Activated T-cell treated with anti-CD3 and anti-CD28 coated beads for 48 hours (primary cell): ENCODE measurements at places on chromosomes 13 and 19.
A peak's percentile ranks its signal among the peaks of the same experiment; 100 is the strongest.

DNA sequence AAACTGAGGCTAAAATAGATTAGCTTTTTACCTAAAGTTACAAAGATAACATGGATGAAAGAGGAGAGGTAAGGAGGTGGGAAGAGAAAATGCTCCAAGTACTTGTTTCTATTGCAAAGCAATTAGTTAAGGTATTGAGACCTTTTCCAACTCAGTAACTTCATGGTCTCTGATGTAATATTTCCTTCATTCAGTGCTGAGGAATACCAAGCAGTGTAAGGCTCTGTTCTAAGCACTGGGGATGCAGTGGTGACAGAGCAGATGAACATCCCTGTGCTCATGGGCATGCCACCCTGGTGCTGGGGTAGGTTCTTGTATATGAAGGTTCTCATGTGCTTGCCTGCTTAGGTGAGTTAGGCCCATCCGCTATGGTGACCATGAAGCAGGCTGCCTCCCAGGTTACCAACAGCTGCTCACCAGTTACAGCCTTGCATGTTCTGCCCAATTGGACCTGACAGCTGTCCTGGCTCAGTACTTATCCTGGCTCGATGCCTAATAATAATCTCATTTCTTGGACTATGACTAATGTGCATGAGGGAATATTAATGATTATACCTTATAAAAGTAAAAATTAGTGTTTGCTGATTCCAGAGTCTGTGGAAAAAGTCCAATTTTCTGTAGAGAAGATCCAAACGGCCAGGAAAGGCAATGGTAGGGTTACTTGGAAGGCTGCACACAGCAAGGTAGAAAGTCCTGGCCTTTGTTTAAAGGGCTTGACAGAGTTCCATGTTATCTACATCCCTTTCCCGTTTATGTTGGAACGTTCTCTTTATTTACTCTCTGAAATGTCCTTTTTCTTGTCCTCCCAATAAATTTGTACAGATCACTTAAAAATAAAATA is 48.3 kb downstream of the LATS2 start:
- DNase-seq: no peak

GRCh38 chr13:23593148-23593547 is 22.9 kb downstream of the TNFRSF19 start:
- DNase-seq: no peak

DNA sequence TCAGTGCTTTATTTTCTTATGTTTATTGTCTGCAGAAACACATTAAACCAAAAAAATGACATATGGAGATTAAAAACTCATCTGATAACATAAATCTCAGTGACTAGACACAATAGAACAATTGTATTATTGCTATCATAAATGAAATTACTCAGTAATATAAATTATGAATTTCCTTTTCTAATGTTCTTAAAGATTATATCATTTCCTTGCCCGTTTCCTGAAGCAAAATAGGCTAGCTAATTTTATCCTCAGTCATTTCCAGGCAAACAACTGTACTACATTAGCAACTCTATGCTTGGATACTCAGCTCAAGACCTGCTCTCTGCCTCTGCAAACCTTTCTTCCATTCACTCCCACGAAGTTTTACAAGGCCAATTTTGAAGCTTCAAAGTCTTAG is 61.2 kb downstream of the RFC3 start:
- no peak for DNase-seq

GRCh38 chr13:33006638-33007037 is 9.6 kb upstream of the KL start:
- DNase-seq: no peak

DNA sequence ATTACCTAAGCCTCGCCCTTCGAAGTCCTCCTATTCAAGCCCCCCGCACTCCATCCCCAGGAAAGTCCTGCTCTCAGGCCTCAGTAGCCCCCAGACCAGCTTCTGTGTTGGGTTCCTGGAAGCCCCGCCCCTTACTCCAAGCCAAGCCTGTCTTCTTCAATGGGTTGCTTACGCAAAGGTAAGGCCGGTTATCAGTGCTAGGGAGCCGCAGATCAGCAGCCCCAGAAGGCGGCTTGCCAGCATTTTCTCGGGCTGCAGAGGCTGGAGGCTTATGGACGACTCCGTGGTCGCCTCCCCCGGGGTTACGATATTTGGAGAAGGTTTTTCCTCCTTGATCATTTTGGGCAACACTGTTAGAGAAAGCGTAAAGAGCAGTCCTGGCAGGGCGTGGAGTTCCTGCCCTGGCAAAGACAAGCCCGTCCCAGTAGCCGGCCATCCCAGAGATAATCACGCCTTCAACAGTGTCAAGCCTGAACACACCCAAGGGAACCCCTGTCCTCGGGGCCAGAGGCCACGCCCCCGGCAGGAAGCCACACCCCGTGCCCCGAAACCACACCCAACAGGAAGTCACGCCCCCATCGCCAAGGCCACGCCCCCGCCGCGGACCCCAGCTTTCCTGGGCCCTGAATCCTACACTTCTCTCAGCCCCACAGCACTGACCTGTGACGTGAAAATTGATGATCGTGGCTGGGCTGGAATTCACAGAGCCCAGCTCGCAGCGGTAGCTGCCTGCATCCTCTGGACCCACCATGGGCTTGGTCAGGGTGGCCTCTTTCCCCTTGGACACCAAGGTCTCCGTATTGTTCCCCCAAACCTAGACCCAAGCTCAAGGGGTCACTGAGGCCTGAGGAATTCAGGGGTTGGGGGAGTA is 954 bp upstream of the RASIP1 start:
- no peak for DNase-seq

- no peak for DNase-seq
Observed at GRCh38 chr19:29690842-29691241, 24.2 kb downstream of the C19orf12 start.

- DNase-seq: peak; percentile 65
Observed at GRCh38 chr19:48510421-48511268, 990 bp downstream of the LMTK3 start.

DNA sequence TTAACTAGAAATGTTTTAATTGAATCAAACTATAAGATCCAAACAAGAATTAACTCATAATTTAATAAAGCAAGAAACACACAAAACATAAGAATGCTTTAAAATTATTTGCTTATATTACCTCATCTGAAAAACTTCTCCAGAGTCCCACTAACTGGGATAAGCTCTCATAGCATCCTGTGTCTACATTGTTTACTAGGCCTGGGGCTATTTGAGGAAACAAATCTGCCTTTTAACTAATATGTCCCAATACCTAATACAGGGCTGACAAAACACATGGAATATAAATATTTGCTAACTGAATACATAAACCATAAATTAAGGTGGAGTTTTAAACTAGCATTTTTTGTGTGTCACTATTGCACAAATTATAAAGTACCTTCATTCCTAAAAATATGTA is 1399.8 kb upstream of the SLC10A2 start:
- no peak for DNase-seq

DNA sequence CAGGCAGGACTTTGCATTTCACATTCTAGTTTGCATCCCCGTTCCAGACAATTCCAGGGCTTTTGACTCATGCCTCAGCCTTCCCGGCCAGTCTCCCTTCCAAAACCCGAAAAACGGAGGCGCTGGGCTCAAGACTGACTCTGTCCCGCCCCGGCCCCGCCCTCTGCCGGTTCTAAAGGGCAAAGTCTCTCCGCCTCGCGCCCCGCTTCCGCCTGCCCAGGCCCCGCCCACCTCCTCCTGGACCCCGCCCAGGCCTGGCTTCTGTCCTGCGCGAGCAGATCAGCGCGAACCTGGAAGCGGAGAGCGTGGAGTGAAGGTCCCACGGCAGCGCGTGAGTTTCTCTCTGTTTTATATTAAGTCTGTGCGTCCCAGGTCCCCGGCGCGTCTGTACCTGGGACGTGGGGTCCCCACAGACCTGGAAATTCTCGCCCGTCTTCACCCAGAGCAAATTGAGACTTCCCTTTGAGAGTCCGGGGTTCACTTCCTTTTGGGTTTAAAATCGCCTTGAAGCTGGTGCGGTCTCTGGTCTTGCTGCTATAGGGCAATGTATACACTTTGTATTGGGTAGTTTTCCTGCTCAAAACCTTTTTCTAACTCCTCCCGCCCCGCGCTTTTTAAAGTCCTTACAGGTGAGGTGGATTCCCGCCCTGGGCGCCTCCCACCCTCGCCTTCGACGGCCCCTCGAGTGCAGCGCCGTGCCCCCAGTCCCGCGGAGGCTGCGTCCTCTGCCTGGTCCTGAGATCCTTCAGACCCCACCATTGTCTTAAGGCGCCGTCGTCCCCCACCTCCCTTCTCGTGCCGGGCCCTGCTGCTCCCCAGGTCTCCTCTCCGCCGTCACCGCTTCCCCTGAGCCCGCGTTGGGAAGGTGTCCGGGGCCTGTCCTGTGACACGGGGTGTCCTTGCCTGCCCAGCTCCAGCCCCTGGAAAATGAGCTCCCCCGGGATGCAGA is 31.2 kb downstream of the ZNF701 start:
- peak; percentile 91 for DNase-seq

DNA sequence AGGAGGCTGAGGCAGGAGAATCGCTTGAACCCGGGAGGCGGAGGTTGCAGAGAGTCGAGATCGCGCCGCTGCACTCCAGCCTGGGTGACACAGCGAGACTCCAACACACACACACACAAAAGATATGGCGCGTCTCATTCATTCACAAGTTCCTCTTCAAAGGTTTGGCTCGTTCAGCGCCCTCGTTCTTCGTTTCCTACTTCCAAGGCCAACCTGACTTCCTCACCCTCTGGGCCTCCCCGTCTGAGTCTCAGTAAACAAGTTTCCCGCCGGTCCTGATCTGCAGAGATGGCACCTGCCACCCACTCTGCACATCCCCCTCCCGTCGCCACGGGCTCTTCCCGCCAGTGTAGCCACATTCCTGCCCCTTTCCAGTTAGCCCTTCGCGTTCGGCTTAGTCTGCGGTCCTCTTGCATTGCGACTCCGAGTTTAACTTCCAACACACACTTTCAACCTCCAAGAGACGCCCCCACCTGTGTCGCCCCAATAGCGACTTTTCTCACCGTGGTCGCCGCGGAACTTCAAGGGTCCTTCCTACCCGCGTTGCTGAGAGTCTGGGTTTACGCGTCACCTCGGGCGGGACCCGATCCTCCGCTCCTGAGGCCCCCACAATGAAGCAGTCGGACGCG is 1.3 kb upstream of the BSG start:
- no peak for DNase-seq

DNA sequence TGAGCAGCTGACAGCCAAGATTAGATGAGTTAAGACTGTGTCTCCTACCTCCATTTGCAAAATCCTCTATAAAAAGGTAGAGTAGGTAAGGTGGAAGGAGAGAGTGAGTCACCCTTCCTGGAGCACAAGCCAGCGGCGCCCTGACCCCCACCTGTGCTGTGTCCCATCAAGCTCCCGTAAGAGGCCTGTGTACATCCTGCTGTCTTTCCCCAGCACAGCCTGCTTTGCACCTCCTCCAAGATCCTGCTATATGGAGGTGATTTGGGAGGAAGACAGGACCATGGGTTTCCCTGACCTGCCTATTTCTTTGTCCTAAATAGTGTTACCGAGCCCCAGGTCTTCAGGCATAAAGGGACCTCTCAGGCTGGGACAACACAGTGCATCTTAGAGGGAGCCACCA is 62.3 kb upstream of the UQCRFS1 start:
- DNase-seq: no peak

GRCh38 chr13:99320693-99321481 is 13.7 kb upstream of the GPR183 start:
- DNase-seq: no peak

DNA sequence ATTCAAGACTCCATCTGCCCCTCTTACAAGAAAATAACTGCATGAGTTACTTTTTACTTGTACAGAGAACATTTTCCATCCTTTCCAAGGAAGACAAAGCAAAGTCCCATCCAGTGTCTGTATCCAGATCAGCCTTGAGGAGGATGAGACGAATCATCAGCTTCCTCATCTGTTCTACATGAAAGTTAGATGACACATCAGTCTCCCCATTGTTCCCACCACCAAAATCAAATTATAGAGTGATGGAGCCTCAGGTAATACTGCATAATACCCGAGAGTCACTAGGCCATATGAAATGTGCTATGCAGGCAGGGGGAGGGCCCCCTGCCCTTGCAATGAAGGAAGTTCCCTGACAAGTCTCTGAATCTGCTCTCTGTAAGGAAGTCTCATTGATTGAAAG is 1244.6 kb upstream of the SLC10A2 start:
- DNase-seq: no peak

GRCh38 chr19:7909471-7910067 is 5.1 kb upstream of the TGFBR3L start:
- no peak for DNase-seq

DNA sequence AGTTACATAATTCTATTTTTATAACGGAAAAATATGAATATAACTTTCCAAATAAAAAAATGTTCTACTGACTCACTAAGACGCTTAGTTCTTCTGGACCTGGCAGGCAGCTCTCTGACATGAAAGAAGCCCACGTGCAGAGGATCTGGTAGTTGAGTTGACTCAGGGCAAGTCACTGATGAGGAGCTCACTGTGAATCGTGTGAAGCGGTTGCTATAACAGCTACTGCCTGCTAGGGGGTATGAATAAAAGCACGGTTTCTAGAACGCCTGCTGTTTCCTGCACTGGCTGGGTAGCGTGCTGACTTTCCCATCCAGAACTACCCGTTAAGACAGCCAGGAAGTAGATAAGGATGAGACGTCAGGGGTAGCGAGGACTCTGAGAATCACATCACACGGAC is 54.7 kb upstream of the WASF3 start:
- DNase-seq: peak; percentile 18

GRCh38 chr19:32868206-32868950 is 1.2 kb downstream of the SLC7A9 start:
- DNase-seq: no peak

DNA sequence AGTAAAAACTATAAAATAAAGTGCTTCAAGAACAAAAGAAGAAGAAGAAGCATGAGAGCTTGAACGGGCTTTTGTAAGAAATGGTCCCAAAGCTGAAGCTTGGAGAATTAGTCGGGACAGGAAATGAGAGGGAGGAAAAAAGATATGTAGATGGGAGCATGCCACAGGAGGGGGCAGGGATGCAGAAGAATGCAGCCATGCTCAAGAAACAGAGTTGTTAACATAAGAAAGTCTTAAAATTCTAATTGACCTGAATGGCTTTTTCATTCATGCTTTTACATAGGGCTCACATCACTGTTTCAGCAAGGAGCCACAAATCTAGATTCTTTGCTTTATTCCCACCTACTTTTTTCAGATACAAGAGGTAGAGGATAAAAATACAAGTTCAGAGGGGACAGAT is 27.7 kb upstream of the NBEA start:
- no peak for DNase-seq

DNA sequence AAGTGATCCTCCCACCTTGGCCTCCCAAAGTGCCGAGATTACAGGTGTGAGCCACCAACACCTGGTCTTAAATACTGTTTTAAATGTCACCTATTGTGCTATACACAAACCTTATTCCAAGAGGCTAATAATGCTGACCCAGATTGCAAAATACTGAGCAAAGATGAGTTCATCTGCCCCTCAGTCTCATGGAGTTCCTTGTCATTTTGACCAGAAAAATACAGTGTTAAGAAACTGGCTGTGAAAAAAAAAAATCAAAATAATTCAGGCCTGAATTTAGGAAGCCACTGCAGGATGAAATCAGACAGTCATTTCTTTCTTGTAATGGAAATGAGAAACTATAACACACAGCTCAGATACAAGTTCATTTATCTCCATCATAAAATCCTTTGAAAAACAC is 59.9 kb downstream of the TBC1D4 start:
- no peak for DNase-seq

- DNase-seq: no peak
Observed at GRCh38 chr19:6402058-6402457, 9.1 kb upstream of the GTF2F1 start.
